ENCODE measurements at places on chromosomes 5 and 9. TPM values are rescaled to one million over a fixed set of nuclear protein-coding genes. Genes with fewer than 3 reads are reported as not detected.

SLC45A2 gene
- 0.20 TPM for total RNA-seq

- H3K27me3 ChIP-seq = peaks cover 13% of the 10 kb centered on the region
- no peak for DNase-seq
- no peaks in the 10 kb centered on the region for H3K4me1 ChIP-seq
- no peak overlapping the region for H3K4me3 ChIP-seq
- H3K36me3 ChIP-seq = no peaks in the 10 kb centered on the region
Measured at GRCh38 chr5:150108711-150109514, 22.6 kb upstream of the CSF1R start.

DNA sequence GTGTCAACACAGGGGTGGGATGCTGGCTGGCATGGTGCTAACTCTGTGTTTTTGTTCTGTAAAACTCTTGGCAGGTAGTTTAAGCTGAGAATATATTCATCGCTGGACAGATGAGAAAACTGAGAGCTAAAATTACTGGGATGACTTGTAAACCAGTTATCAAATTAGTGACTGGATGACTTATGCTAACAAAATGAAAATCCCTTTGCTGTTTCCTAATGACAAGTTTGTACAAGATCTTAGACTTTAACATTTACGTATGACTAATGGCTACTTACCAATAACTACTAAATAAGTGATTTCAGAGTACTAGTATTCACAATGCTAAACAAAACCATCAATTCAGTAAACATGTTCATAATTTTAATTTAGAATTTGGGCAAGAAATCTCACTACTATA is 854.8 kb upstream of the ARRDC3 start:
- no peaks in the 10 kb centered on the region for H3K4me1 ChIP-seq
- H3K27me3 ChIP-seq = no peaks in the 10 kb centered on the region
- no peak overlapping the region for H3K4me3 ChIP-seq
- no peaks in the 10 kb centered on the region for H3K36me3 ChIP-seq
- DNase-seq = no peak
- no peak overlapping the region for H3K27ac ChIP-seq

GRCh38 chr5:141392429-141393198 is at the start of gene PCDHGA8:
Gene PCDHGA8, plus strand, starts transcription at chr5:141392633. Its CDS starts 181 bp downstream, at chr5:141392814.
- no peak for DNase-seq
- H3K27ac ChIP-seq = no peak within 1 kb of the TSS
- no peaks in the 10 kb centered on the region for H3K36me3 ChIP-seq
- H3K27me3 ChIP-seq = peaks cover 51% of the 10 kb centered on the region

- H3K27ac ChIP-seq = peak overlapping the region; percentile 71
- no peak for DNase-seq
- no peaks in the 10 kb centered on the region for H3K36me3 ChIP-seq
- H3K27me3 ChIP-seq = peaks cover 4% of the 10 kb centered on the region
- H3K4me1 ChIP-seq = peaks cover 21% of the 10 kb centered on the region
Measured at GRCh38 chr5:115263078-115263380, 352 bp upstream of the PGGT1B start.

DNA sequence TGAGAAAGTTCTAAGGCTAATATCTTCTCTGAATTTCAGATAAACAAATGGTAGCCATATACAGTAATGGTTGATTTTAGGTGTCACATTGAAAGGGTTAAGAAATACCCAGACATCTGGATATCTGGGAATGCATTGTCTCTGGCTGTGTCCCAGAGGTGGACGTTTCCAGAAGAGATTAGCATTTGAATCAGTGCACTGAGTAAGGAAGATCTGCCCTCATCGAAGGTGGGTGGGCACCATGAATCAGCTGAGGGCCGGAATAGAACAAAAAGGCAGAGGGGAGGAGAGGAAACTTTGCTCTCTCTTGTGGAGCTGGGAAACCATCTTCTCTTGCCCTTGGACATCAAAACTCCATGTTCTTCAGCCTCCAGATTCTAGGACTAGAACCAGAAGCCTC is 554.4 kb downstream of the IRX1 start:
- no peak overlapping the region for H3K27ac ChIP-seq
- no peaks in the 10 kb centered on the region for H3K4me1 ChIP-seq
- no peak overlapping the region for H3K4me3 ChIP-seq
- H3K36me3 ChIP-seq = no peaks in the 10 kb centered on the region

GRCh38 chr5:137221943-137222342 is 277.2 kb downstream of the SPOCK1 start:
- peaks cover 2% of the 10 kb centered on the region for H3K27me3 ChIP-seq
- no peak for DNase-seq
- no peaks in the 10 kb centered on the region for H3K36me3 ChIP-seq
- H3K27ac ChIP-seq = no peak overlapping the region

WWC1 gene
- 0.83 TPM for total RNA-seq

- H3K27me3 ChIP-seq = no peaks in the 10 kb centered on the region
- H3K4me3 ChIP-seq = no peak overlapping the region
- no peak overlapping the region for H3K27ac ChIP-seq
- no peak for DNase-seq
- H3K36me3 ChIP-seq = no peaks in the 10 kb centered on the region
Measured at GRCh38 chr5:167623354-167623753, 668.1 kb upstream of the WWC1 start.

GRCh38 chr9:137509198-137509597 is 41.0 kb downstream of the PNPLA7 start:
- DNase-seq = no peak
- no peak overlapping the region for H3K4me3 ChIP-seq
- H3K4me1 ChIP-seq = no peaks in the 10 kb centered on the region

GRCh38 chr9:75242426-75242825 is 154.1 kb downstream of the OSTF1 start:
- H3K36me3 ChIP-seq = no peaks in the 10 kb centered on the region
- H3K4me1 ChIP-seq = no peaks in the 10 kb centered on the region
- DNase-seq = no peak

- no peak for DNase-seq
- H3K27ac ChIP-seq = no peak overlapping the region
Measured at GRCh38 chr5:172502410-172502809, 48.1 kb upstream of the SH3PXD2B start.

- H3K27me3 ChIP-seq = no peaks in the 10 kb centered on the region
- no peak overlapping the region for H3K27ac ChIP-seq
- no peaks in the 10 kb centered on the region for H3K36me3 ChIP-seq
- H3K4me1 ChIP-seq = no peaks in the 10 kb centered on the region
Measured at GRCh38 chr9:4905135-4905490, 80.0 kb upstream of the JAK2 start.
